ENCODE measurements at places on chromosomes 12 and 14.

- no peak for DNase-seq
These were observed 202.0 kb upstream of the AMIGO2 start for GRCh38 chr12:47281667-47282171.

- DNase-seq: no peak
These were observed 34.9 kb downstream of the BBS10 start for GRCh38 chr12:76313299-76313698.

DNA sequence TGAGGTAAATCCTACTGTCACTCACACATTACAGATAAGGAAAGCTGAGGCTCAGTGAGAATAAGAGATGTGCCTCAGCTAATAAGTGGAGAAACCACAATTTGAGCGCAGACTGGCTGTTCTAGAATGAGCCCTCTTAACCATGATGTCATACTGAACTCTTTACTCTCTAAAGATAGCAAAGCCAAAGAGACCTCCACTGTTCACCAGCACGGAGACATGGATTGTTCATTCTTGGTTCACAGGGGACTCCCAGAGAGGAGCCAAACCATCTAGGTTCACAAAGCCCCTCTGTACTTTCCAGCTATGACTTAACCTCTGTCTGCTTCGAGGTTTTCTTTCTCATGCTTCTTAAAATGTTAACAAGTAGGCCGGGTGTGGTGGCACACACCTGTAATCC is 32.7 kb upstream of the YARS2 start:
- no peak for DNase-seq

GRCh38 chr12:34163443-34163842 is 141.1 kb downstream of the ALG10 start:
- no peak for DNase-seq

- no peak for DNase-seq
These were observed 579 bp upstream of the CLMN start for GRCh38 chr14:95320078-95320895.

GRCh38 chr12:41361738-41362137 is 173.6 kb downstream of the PDZRN4 start:
- no peak for DNase-seq

All from tibial nerve (tissue), 4 donors.